CD4-positive, alpha-beta T cell treated with Interferon alpha-2 for 1 hour (primary cell): ENCODE measurements at places on chromosomes 13 and 19.

DNA sequence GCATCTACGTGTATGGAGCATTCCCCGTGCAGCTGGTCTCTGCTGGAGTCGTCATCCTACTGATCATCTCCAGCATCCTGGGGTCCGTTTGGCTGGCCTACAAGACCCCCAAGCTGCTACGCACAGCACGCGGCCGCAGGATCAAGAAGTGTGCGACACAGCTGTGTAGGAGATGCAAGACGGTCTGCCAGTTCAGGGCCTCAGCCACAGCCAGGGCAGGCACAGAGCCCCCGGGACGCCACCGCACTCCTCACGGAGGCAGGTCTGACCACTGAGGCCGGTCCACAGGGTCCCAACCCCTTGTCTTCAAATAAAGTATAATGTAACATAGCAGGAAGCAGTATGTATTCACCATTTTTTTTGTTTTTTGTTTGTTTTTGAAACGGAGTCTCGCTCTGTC, 6.1 kb downstream of the PRR22 start:
- DNase-seq = no peak

DNA sequence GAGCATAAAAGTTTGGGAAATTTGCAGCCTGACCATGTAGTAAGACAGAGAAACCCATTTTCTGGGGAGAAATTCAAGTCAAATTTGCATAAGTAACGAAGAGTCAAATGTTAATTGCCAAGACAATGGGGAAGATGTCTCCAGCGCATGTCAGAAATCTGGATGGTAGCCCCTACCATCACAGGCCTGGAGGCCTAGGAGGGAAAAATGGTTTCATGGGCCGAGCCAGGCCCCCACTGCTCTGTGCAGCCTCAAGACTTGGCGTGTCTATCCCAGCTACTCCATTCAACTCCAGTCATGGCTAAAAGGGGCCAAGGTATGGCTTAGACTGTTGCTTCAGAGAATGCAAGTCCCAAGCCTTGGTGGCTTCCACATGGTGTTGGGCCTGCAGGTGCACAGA, 269.8 kb downstream of the RFC3 start:
- no peak for DNase-seq

- DNase-seq = no peak
These were observed 9.0 kb downstream of the GCDH start for GRCh38 chr19:12899891-12900518.

DNA sequence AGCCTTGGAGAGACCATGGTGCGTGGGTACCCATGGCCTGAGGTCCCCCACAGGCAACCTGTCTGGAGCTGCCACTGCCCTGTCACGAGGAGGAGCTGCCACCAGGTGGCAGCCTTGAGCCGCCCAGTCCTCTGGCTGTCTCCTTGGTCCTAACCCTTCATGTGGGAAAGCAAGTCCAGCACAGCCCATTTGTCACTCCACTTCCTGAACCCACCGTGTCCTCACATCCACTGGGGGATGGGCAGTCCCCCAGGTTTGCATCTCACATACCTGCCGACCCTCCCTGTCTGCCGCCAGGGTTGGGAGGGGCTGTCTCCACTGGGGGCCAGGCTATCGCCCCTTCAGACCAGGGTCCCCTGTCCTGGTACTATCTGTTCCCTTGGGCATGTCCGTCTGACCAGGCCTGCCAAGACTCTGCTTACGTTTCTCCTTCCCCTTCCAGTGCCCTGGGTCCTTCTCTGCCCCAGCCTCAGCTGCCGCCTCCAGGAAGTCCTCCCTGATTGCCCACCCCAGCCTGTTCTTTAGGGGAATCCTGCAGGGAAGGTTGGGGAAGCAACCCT, 4.5 kb downstream of the FAM174C start:
- peak; percentile 84 for DNase-seq

- DNase-seq = no peak
These were observed 38.0 kb upstream of the C13orf42 start for GRCh38 chr13:51148952-51149573.

- peak; percentile 24 for DNase-seq
These were observed 2.9 kb downstream of the UBL3 start for GRCh38 chr13:29847501-29847983.

DNA sequence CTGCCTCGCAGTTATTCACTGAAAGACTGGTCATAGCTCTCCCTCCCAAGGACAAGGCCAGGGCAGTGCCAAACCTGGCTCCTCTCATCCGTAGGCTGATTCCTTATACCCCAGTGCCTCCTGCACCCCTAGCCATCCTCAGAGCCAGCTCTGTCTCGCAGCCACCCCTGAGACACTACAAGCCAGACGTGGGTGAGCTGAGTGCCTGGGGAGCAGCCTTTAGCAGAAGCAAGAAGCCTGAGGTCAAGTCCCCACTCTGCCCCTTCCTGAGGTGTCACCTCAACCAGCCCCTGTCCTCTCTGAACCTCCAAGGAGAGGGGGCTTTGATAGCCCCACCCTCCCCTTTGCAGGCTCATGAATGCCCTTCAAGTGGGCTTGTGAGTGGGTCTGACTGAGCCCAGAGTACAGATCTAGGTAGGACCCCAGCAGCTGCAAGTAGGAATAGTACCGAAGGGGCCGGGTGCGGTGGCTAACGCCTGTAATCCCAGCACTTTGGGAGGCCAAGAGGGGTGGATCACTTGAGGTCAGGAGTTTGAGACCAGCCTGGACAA, 14.8 kb upstream of the AKAP8L start:
- no peak for DNase-seq

DNA sequence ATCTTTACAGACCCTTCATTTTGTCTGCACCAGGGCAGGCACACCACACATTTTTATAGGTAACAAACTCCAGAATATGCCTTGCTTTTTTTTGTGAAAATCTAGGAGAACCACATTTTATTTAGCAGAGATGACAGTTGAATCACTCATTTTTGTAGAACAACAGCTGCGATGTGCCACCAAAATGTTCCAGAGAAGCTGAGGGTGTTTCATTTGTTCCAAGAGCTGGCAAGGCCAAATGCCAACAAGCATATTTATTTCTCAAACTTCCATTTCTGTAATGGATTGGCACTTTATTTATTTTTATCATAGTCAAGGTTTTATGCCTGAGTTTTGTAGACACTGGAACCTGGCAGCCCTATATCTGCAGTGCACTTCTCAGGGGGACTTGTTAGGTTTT, 10.4 kb downstream of the OLFM4 start:
- DNase-seq = no peak

GRCh38 chr19:51701468-51702100, 8.5 kb downstream of the SPACA6 start:
- DNase-seq = no peak

DNA sequence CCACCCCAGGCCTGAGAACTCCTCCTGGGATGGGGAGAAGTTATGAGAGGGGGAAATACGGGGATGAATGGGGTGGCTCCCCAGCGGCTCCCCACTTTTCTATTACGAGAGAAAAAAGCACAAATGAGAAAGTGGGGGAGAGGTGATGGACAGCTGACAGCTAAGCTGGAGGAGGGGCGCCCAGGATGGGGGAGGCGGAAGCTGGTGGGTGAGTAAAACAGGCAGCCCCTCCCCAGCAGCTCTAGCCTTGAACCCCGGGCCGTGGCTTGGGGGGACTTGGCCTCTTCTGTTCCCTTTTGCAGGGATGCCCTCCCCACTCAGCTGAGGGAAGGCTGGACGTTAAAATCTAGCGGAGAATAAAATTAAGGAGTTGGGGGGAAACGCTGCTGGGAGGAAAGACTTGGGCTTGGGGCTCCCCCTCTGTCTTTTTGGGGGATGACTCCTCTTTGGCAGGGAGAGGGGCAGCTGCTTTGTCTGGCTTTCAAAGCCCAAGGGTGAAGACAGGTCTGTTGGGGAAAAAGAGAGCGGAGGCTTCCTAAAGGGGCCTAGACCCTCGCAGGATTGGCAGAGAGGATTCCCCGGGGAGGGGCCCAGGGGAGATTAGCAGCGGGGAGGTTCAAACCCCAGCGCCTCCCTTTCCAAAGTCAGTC, 1.4 kb upstream of the SAMD1 start:
- DNase-seq = peak; percentile 30

DNA sequence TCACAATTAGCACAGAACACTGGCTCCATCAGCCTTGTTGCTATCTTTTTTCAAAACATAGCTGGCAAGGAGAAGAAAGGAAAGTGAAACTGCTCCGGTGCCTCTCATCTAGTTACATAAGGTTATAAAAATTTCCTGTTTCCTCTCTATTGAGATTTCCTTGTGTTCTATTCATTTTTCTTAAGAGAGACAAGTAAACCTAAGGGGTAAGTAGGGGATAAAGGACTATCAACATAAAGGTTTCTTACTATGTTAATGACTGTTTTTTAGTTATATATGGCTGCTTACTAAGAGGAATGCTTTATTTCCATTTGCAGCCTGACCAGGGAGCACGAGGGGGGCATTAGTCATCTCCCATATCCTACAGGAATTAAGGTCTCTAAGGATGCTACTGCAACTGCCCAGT, 73.2 kb upstream of the MLNR start:
- DNase-seq = peak; percentile 77

DNA sequence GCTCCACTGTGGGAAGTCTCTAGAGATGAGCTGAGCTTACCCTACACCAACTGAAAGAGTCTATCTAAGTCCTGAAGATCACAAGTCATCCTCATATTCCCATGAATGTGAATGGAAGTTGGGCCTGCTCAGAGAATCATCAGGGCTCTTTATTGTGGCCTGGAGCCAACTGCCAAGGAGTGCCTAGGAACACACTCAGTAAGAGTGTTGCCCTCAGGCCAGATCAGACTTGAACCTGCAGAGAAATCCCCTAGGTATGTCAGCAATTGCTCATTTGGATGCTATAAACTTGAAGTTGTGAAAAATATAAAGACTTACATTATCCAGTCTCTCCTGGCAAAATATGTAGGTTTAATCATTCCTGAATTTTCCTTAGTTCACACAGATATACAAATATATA, 1070.2 kb downstream of the EFNB2 start:
- DNase-seq = no peak

DNA sequence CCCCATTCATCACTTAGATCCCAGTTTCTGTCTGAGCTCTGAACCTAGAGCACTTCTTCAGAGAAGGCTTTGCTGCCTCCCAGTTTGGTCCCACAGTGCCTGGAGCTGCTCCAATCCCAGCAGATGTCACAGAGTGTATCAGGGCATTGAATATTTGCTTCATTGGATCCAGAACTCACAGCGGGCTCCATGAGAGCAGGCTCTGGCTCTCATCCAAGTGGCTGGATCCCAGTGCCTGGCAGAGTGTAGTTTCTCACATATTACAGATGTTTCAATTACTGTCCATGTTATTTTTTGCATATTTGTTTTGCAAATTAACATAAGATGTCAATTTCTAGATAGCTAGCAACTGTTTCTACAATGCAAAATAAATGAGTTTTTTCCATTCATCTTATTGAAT, 50.6 kb downstream of the MYO16 start:
- DNase-seq = no peak

DNA sequence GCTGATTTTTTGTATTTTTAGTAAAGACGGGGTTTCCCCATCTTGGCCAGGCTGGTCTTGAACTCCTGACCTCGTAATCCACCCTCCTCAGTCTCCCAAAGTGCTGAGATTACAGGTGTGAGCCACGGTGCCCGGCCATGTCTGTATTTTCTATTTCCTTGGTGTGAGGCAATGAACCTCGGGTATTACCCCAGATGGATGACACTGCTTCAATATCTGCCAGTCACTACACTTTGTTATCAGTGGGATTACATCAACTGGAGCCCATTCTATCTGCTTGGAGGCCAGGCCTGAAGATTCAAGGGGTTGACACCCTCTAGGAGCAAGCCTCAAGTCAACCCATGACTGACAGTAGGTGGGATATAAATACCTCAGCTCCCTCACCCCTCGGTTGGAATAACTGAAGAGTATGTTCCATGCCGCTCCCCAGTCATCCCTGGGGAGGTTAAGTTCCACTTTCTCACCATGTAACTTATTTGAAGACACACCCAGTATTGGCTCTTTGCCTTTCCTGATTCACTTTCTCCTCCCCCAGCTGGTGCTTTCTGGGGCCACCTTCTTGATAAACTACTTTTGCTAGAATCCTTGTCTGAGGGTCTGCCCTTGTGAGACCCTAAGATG, 992 bp upstream of the ADGRE1 start:
- peak; percentile 25 for DNase-seq

DNA sequence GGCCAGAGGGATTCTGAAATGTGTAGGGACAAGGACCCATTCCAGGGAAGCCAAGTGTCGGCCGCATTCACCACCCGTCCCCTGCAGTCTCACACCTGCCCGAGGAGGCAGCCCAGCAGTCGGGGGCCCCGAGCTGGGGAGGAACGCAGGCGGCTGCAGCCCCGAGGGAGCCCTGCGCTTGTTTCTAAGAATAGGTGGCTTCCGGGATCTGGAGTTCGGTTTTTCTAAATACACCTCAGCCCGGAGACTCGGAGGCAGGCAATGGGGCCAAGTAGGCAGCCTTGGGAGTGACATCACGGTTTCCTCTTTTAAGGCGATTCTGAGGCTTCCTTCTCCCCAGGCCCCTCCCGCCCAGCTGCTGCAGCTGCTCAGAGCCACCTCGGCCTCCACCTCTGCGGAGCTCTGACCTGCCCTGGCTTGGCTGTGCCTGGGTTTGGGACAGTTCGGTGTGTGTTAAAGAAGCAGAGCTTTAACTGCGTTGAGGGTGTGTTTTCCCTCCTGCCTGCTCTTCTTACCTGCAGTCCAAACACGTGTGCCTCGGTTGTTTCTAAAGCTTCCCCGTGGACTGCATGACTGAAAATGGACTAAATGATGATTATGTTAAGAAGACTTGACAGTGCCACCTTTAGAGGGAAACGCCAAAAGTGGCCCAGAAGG, 80.5 kb downstream of the COL4A2 start:
- no peak for DNase-seq

- DNase-seq = peak; percentile 79
These were observed 7.4 kb upstream of the FCGBP start for GRCh38 chr19:39941615-39942365.

DNA sequence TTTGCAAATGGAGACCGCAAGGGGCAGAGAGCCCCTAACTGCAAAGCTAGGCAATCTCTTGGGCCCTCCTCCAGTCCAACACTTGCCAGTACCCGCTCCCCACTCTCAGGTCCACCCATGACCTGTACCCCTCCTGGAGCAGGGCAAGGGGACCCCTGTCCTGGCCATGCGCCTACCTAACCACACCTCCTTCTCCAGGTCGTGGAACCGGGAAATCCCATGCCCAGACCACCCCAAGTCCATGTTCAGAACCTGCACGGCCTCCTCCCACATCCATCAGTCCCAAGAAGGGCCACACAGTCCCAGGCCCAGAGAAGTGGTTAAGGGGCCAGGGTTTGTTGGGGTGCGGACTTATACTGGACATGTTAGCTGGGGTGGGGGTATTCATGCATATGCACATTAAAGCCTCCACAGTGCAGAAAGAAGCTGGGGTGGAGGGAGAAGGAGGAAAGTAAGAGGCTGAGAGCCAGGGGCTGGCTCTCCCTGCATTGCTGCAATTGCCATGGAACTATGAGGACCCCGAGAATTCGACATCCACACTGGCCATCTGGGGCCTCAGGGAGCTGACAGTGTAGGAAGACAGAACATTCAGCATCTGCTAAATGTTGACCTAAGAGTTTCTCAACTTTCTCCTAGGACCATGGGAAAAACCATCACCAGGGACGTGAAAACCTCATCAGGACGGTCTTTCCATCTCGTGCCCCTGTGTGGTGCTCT, 39.0 kb downstream of the HSPH1 start:
- no peak for DNase-seq

- no peak for DNase-seq
These were observed 170.7 kb downstream of the DCT start for GRCh38 chr13:94308832-94309231.
